ENCODE measurements at places on chromosomes 7 and 10. TPM values are rescaled to one million over a fixed set of nuclear protein-coding genes. Genes with fewer than 3 reads are reported as not detected.

Gene SPDYE5
- not detected for total RNA-seq

Gene CDNF
- total RNA-seq, result 3.9 TPM

Gene EVX1
- not detected for total RNA-seq

Gene TUBAL3
- total RNA-seq, result not detected

Gene PKD2L1
- not detected for total RNA-seq

Gene GPC2
- 8.2 TPM for total RNA-seq

Gene SLC39A12
- total RNA-seq, result not detected

Gene ANKRD30A
- total RNA-seq, result not detected

Gene TUBB8
- total RNA-seq, result not detected

Gene H2BK1
- total RNA-seq, result not detected

Gene NANOS1
- total RNA-seq, result 2.9 TPM

Gene UCN3
- not detected for total RNA-seq

Gene FANK1
- 4.1 TPM for total RNA-seq

Gene CYP3A7
- not detected for total RNA-seq

Gene FAM237B
- not detected for total RNA-seq

Gene MRPS16
- 47.9 TPM for total RNA-seq

Gene TMEM176A
- 4.9 TPM for total RNA-seq

Gene KCNMA1
- total RNA-seq, result 9.3 TPM

Gene XRCC2
- 0.91 TPM for total RNA-seq

Gene TMEM72
- total RNA-seq, result not detected

Gene UPK3BL1
- total RNA-seq, result 24.2 TPM

Gene BICC1
- 3.7 TPM for total RNA-seq

Gene TMEM139
- total RNA-seq, result 11.0 TPM
